ENCODE measurements at places on chromosomes 11 and 22.

DNA sequence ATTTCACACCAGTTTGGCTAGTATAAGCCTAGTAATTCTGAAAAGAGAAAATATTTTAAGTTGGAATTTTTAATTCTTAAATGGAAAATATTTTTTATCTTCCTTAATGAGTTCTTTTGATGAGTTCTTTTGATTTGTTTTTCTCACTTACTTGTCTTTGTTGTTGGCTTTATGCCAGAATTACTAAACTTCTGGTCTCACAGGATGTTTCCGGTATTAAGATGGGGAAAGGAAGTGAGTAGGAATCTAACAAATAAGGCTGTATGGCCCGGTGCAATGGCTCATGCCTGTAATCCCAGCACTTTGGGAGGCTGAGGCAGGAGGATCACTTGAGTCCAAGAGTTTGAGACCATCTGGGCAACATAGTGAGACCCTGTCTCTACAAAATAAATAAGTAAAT, 106.4 kb downstream of the ARHGAP42 start:
- H3K27ac ChIP-seq = no peak overlapping the region
- DNase-seq = no peak
- no peaks in the 10 kb centered on the region for H3K36me3 ChIP-seq
- H3K27me3 ChIP-seq = no peaks in the 10 kb centered on the region
- H3K4me3 ChIP-seq = no peak overlapping the region

DNA sequence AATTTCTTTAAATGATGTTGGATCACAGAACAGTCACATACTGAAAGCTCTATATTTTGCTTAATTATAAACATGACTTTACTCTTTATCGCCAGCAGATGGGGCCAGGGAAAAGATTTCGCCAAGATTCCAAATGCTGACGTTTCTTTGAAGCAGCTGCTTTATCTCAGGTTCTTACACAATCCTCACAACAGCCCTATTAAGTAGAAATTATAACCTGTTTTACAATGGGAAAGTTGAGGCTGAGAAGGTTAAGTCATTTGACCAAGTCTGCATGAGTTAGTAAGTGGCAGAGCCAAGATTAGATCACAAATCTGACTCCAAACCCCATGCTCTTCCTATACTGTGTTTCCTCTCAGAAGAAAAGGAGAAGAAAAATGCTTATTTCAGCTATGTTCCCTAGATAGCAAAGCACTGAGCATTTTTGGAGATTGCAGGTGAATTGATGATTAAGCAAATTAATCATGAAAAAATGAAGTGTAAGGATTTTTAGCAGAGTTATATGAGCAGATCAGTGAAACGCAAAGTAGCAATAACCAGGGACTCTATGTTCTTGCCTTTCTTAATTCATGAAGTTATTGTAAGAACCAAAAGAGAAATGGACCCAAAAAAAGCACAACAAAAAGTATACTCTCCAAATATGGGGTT, 79.0 kb downstream of the AASDHPPT start:
- no peaks in the 10 kb centered on the region for H3K27me3 ChIP-seq
- H3K4me3 ChIP-seq = no peak overlapping the region
- no peaks in the 10 kb centered on the region for H3K4me1 ChIP-seq

DNA sequence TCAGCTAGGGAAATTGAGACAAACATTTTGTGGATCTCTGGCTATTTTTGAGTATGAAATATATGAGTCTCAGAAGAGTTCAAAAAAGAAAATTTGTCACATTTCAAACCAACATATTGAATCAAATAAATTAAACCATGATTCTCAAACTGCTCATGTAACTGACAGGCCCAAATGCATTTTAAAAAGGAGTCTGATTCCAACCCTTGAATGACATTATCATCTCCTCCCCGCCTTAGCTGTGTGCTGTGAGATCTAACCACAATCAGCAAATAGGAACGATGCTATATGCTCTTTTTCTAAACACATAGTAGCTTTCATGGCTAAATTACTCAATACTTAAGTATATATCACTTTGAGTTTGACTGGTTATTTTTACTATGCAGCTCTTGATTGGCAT, 57.1 kb downstream of the EFCAB6 start:
- DNase-seq = no peak
- no peaks in the 10 kb centered on the region for H3K36me3 ChIP-seq
- H3K4me1 ChIP-seq = no peaks in the 10 kb centered on the region
- no peaks in the 10 kb centered on the region for H3K27me3 ChIP-seq
- no peak overlapping the region for H3K27ac ChIP-seq
- H3K4me3 ChIP-seq = no peak overlapping the region

- H3K4me3 ChIP-seq = no peak overlapping the region
- H3K27ac ChIP-seq = no peak overlapping the region
- H3K27me3 ChIP-seq = peaks cover 16% of the 10 kb centered on the region
- no peak for DNase-seq
- no peaks in the 10 kb centered on the region for H3K4me1 ChIP-seq
These were observed 1270.9 kb downstream of the BRD1 start for GRCh38 chr22:48556751-48557150.

DNA sequence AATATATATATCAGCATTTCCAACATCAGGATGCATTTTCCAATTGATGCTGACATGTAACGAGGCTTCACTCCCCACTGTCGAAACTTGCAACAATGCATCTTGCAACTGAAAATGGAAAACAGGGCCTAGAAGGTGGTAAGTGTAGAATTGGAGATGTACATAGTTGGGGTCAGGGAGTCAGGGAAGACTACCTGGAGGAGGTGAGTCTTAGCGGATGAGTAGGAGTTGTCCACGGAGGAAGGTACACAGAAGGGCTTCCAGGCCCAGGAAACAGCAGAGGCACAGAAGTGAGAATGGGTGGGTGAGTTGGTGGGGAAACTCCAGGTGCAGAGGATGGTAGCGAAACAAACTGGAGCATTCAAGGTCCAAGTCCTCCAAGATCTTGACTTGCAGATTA, 2.0 kb upstream of the GRK2 start:
- no peaks in the 10 kb centered on the region for H3K27me3 ChIP-seq
- H3K4me3 ChIP-seq = no peak overlapping the region
- no peak for DNase-seq

GRCh38 chr11:103529181-103529684, 420.0 kb downstream of the DYNC2H1 start:
- DNase-seq = no peak
- no peaks in the 10 kb centered on the region for H3K36me3 ChIP-seq
- H3K4me1 ChIP-seq = peaks cover 2% of the 10 kb centered on the region
- H3K4me3 ChIP-seq = no peak overlapping the region

DNA sequence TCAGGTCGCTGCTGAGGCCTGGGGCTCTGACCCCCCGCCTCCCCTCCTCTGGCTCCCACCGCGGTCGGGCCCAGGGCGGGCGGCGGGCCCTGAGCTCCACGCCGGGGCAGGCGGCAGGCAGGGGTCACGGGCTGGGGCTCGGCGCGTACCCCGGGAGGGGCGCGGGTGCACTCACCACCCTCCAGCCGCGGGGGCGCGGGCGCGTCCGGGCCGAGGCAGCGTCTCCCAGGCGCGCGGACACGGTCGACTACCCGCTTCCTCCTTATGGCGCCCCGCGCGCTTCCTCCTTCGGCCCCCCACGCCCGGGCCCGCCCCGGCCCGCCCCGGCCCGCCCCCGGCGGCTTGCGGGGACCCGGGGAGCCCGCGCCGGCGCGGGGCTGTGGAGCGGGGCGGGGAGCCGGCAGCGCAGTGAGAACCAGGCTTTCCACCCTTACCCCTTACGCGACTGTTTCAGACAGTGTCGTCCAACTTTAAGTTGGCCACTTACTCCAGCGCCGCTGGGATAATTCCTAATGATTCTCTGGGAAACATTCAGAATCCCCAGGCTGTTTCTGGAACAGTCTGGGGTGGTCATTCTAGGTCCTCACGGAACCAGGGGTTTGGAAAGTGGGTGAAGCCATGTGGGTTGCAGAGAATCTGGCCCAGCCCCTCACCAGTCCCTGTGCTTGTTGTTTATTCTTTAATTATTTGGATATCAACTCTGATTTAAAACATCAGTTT, at the start of gene BID:
TSS of gene BID (minus strand) at position 264 of the 720 bp plus-strand sequence. CDS start 24,353 bp downstream, outside the sequence.
- no peaks in the 10 kb centered on the region for H3K27me3 ChIP-seq
- no peaks in the 10 kb centered on the region for H3K36me3 ChIP-seq
- peak; percentile 61 for DNase-seq
- H3K4me1 ChIP-seq = peaks cover 76% of the 10 kb centered on the region
- peak within 1 kb of the TSS; percentile 40 for H3K27ac ChIP-seq

DNA sequence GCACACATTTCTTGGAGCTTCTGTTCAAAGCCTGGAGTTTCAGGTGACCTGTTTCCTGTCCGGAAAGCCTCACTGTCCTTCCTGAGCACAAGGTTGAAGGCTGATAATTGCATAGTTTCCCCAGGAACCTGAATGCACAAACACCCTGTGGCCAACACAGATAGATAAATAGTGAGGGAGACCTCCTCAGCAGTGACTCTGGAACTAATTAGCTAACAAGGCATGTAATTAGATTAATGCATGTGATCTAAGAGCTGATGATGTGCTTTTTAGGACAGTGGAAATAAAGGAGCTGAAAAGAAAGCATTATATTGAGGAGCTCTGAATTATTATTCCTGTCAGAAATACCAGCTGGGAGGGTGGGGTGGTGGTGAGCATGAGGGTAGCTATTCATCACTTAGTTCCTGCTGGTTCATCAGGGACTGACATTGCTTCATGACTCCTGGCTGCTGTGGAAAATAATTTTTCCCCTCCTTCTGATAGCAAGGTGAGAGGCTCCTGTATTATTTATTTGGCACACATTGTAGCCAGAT, 101.1 kb downstream of the NELL1 start:
- no peak overlapping the region for H3K4me3 ChIP-seq
- no peak for DNase-seq
- no peaks in the 10 kb centered on the region for H3K27me3 ChIP-seq
- H3K4me1 ChIP-seq = no peaks in the 10 kb centered on the region
- H3K27ac ChIP-seq = no peak overlapping the region

DNA sequence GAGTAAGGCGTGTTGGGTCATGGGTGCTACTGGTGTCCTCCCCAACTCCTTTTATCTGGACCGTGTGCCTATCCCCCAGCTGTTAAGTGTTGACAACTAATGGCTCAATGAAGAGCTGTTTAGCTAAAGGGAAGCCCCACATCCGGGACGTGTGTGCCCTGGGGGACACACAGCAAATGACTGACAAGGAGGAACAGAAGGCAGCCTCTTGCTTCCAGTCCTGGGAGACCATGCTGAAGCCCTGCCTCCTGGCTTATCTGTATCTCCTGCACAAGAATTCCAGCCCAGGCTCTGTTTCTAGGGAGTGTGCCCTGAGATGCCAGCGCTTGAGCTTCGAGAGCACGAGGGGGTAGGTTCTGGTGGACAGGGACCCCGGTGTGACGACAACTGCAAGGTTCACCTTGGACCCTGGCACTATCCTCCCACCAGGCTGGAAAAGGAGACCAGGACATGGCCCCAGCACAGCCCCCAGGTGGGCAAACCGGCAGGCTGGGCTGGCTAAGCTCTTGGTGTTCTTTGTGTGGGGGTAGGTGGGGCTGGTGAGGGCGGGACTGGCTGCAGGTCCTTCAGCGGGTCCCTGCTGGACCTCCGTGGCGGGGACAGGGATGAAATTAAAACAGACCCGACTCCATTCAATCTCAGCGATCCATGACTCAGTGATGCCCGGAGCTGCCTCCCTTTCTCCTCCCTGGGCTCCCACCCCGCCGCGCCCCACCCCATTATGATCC, 21.0 kb downstream of the ASCL2 start:
- DNase-seq = peak; percentile 52
- H3K27ac ChIP-seq = no peak overlapping the region
- no peak overlapping the region for H3K4me3 ChIP-seq
- H3K36me3 ChIP-seq = no peaks in the 10 kb centered on the region
- no peaks in the 10 kb centered on the region for H3K4me1 ChIP-seq
- peaks cover 3% of the 10 kb centered on the region for H3K27me3 ChIP-seq

- no peaks in the 10 kb centered on the region for H3K27me3 ChIP-seq
- H3K36me3 ChIP-seq = no peaks in the 10 kb centered on the region
- DNase-seq = no peak
- no peaks in the 10 kb centered on the region for H3K4me1 ChIP-seq
- H3K27ac ChIP-seq = no peak overlapping the region
- H3K4me3 ChIP-seq = no peak overlapping the region
These were observed 736.0 kb downstream of the NELL1 start for GRCh38 chr11:21405422-21405821.

- peak overlapping the region; percentile 97 for H3K27ac ChIP-seq
- H3K4me3 ChIP-seq = no peak overlapping the region
- no peaks in the 10 kb centered on the region for H3K27me3 ChIP-seq
- peak; percentile 89 for DNase-seq
- H3K36me3 ChIP-seq = no peaks in the 10 kb centered on the region
These were observed 11.9 kb downstream of the KCNJ4 start for GRCh38 chr22:38442967-38443627.

DNA sequence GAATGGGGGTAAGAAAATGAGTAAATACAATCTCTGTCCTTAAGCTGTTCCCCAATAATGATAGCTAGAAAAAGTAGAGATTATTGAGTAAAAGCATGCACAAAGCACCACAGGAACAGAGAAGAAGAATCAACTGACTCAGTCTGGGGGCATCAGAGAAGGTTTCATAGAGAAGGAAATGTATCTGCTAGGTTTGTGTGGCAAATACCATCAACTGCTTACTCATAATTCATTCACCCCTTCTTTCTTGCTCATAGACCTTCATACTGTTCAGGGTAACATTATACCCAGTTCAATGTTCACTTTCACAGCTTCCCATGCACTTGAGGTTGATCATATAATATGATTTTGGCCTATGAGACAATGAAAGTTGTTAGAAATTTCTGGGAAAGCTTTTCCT, 85.2 kb upstream of the SCUBE2 start:
- no peak for DNase-seq
- no peak overlapping the region for H3K4me3 ChIP-seq
- H3K27me3 ChIP-seq = no peaks in the 10 kb centered on the region
- no peak overlapping the region for H3K27ac ChIP-seq
- H3K4me1 ChIP-seq = peaks cover 9% of the 10 kb centered on the region
- H3K36me3 ChIP-seq = peaks cover 4% of the 10 kb centered on the region

- peak overlapping the region; percentile 68 for H3K27ac ChIP-seq
- peaks cover 52% of the 10 kb centered on the region for H3K4me1 ChIP-seq
- H3K4me3 ChIP-seq = no peak overlapping the region
- DNase-seq = peak; percentile 22
These were observed 73.5 kb downstream of the RNF169 start for GRCh38 chr11:74822170-74822569.
